Heart left ventricle (tissue), 16 donors: ENCODE measurements at places on chromosomes 6 and 20. TPM values are rescaled to one million over a fixed set of nuclear protein-coding genes. Genes with fewer than 3 reads are reported as not detected.

The OR2J3 gene
- total RNA-seq: not detected

The MDFI gene
- total RNA-seq: 2.4 TPM

The EDN1 gene
- 2.6 TPM for total RNA-seq

The KCNB1 gene
- 0.72 TPM for total RNA-seq

The LPA gene
- total RNA-seq: not detected

The GJA10 gene
- not detected for total RNA-seq

The TFAP2D gene
- not detected for total RNA-seq

The KHDC1L gene
- not detected for total RNA-seq

The LAMA2 gene
- total RNA-seq: 207 TPM

The TSPO2 gene
- total RNA-seq: not detected

- no peak overlapping the region for H3K27ac ChIP-seq
- DNase-seq: no peak
- H3K36me3 ChIP-seq: no peaks in the 10 kb centered on the region
These were observed 78.5 kb upstream of the FRMD1 start for GRCh38 chr6:168157272-168158212.

DNA sequence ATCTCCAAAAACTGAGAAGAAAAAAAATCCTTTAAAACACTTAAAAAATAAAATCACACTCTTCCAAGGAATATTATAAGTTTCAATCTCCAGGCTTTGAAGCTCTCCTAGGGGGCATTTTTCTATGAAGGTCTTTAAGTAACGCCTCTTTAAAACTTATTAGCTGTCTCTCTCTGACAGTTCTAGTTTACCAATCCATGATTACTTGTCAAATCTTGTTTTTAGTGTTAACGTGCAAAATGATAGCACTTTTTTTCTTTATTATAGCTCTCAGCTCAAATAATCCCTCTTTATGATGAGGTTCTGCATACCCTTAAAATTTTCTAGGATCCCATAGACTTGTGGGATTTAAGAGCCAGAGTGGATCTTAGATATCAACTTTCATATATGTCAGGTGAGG, 369.0 kb downstream of the DOK5 start:
- H3K4me1 ChIP-seq: no peaks in the 10 kb centered on the region
- no peak overlapping the region for H3K4me3 ChIP-seq
- H3K27ac ChIP-seq: no peak overlapping the region
- H3K36me3 ChIP-seq: no peaks in the 10 kb centered on the region
- no peaks in the 10 kb centered on the region for H3K27me3 ChIP-seq

- no peak for DNase-seq
- H3K36me3 ChIP-seq: no peaks in the 10 kb centered on the region
- H3K27me3 ChIP-seq: no peaks in the 10 kb centered on the region
- no peak overlapping the region for H3K27ac ChIP-seq
- no peaks in the 10 kb centered on the region for H3K4me1 ChIP-seq
These were observed 114.6 kb upstream of the RIPOR2 start for GRCh38 chr6:25050356-25050755.

DNA sequence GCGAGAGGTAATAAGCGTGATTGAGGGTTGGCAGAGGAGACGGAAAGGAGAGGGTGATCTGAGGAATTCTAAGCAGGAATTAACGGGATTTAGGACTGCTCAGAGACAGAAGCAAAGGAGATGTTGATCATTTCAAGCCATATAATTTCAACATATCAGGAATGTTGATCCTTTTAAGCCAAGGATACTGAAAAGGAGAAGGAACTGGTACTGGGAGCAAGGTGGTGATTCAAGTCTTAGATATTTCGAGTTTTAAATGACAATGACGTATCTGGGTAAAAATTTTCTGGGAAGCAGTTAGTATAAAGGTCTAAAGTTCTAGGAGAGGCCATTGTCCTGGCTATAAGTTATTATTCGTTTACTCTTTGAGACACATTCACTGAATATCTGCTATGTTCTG, 91.3 kb upstream of the OGFRL1 start:
- no peak overlapping the region for H3K27ac ChIP-seq
- H3K4me1 ChIP-seq: no peaks in the 10 kb centered on the region
- H3K36me3 ChIP-seq: no peaks in the 10 kb centered on the region
- no peak for DNase-seq
- no peak overlapping the region for H3K4me3 ChIP-seq

GRCh38 chr6:108836061-108836460, 12.2 kb upstream of the ARMC2 start:
- H3K4me3 ChIP-seq: no peak overlapping the region
- no peaks in the 10 kb centered on the region for H3K36me3 ChIP-seq
- no peak overlapping the region for H3K27ac ChIP-seq
- DNase-seq: no peak
- no peaks in the 10 kb centered on the region for H3K27me3 ChIP-seq

GRCh38 chr20:25296094-25297093, 48.5 kb downstream of the PYGB start:
- no peaks in the 10 kb centered on the region for H3K27me3 ChIP-seq
- no peak for DNase-seq
- no peak overlapping the region for H3K4me3 ChIP-seq
- H3K36me3 ChIP-seq: peaks cover 63% of the 10 kb centered on the region

DNA sequence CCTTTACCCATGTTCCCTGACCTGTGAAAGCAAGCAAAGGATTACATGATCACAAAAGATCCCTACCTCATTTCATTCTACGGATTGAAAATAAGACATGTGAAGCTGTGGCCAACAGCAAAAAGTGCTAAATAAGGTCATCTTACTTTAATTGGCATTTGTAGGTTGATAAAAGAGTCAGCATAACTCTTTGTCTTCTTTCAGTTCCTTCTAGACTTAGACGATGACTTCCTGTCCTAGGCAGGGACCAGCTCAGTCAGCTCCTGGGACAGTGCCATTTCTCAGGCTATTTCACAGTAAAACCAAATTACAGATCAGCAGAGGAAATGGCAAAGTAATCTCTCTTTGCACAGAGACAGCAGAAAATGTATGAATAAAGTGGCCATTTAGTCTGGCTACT, 480.7 kb downstream of the RFPL4B start:
- no peak overlapping the region for H3K4me3 ChIP-seq
- no peaks in the 10 kb centered on the region for H3K27me3 ChIP-seq

DNA sequence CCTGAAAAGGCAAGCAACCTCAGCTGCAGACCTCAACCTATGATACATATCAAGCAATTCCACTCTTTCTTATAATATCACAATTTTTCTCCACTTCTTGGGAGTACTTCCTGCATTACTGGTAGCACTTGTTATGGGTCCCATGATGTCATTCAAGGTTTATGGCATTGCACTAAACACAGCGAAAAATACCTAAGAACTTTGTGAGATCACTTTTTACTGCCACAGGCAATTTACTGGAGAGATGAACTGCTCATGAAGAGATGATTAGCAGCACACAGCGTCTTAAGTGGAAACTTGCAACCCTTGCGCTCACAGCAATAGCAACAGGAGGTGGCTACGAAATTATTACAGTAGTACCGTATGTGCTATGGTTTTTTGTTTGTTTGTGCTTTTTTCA, 19.3 kb upstream of the RIMS4 start:
- DNase-seq: no peak
- no peaks in the 10 kb centered on the region for H3K36me3 ChIP-seq

- H3K27me3 ChIP-seq: no peaks in the 10 kb centered on the region
- H3K4me1 ChIP-seq: peaks cover 43% of the 10 kb centered on the region
- H3K4me3 ChIP-seq: no peak overlapping the region
- H3K36me3 ChIP-seq: no peaks in the 10 kb centered on the region
- DNase-seq: no peak
These were observed 247.0 kb downstream of the ATXN1 start for GRCh38 chr6:16514249-16514648.

GRCh38 chr20:24672886-24673677, 203.7 kb downstream of the SYNDIG1 start:
- H3K27ac ChIP-seq: no peak overlapping the region
- H3K36me3 ChIP-seq: no peaks in the 10 kb centered on the region
- no peak overlapping the region for H3K4me3 ChIP-seq
- H3K27me3 ChIP-seq: no peaks in the 10 kb centered on the region
- no peak for DNase-seq
- H3K4me1 ChIP-seq: no peaks in the 10 kb centered on the region

- no peak overlapping the region for H3K4me3 ChIP-seq
- DNase-seq: no peak
- no peaks in the 10 kb centered on the region for H3K4me1 ChIP-seq
- H3K36me3 ChIP-seq: no peaks in the 10 kb centered on the region
- no peak overlapping the region for H3K27ac ChIP-seq
These were observed 207.0 kb downstream of the THBS2 start for GRCh38 chr6:169046483-169047192.

DNA sequence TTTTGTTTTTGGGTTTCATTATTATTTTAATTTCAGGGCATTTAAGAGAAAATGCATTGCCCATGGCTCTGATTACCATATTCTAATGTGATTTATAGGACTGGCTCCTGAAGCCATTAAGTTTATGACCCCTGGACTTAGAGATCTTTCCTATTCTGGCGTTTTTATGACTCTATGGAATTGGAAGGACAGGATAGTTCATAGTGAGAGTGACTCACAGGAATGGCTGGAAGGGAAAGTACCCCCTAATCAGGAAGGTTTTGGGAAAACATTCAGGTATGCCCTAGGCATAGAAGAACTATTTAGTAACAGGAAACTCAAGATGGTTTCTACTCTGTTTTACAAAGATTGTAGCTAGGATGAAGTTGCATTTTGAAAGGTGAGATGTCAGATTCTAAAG, 108.6 kb upstream of the SLC2A12 start:
- no peaks in the 10 kb centered on the region for H3K27me3 ChIP-seq
- no peak for DNase-seq
- H3K36me3 ChIP-seq: no peaks in the 10 kb centered on the region
- H3K4me1 ChIP-seq: no peaks in the 10 kb centered on the region
- H3K4me3 ChIP-seq: no peak overlapping the region

GRCh38 chr6:82365016-82365795, 1.6 kb downstream of the TPBG start:
- H3K27me3 ChIP-seq: peaks cover 17% of the 10 kb centered on the region
- peak; percentile 22 for DNase-seq

DNA sequence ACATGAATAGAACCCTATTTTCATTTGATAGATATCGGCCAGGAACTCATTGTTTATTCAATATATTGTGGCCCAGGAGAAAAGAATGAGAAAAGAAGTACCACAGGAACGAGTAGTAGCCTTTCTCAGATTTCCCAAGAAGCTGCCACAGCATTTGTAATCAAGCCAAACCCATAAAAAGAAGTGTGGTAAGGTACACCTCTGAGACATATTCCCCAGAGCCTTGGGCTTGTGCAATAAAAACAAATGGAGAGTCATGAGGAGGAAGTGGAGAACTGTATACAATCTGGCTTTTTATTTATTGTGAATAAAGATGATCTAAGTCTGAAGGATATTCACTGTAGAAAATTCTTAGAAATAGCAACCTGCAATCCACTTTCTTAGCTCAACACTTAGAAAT, 36.7 kb downstream of the KIF6 start:
- no peak overlapping the region for H3K27ac ChIP-seq
- no peaks in the 10 kb centered on the region for H3K36me3 ChIP-seq
- no peaks in the 10 kb centered on the region for H3K4me1 ChIP-seq
- no peak overlapping the region for H3K4me3 ChIP-seq
- DNase-seq: no peak

DNA sequence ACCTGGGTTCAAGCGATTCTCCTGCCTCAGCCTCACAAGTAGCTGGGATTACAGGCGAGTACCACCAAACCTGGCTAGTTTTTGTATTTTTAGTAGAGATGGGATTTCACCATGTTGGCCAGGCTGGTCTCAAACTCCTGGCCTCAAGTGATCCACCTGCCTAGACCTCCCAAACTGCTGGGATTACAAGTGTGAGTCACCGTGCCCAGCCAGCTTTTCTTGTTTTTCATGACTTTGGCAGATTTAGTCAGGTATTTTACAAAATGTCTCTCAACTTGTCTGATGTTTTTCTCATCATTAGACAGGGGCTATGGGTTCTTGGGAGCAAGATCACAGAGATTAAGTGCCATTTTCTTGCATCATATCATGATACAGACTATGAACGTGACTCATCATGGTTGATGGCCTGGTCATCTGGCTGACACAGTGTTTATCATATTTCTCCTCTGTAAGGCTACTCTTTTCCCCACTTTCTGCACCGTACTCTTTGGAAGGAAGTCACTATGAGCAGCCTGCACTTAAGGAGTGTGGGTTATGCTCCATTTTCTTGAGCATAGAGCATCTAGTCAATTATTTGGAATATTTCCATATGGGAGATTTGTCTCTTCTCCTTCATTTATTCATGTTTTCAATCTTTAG, 67.8 kb downstream of the RNF182 start:
- H3K27ac ChIP-seq: no peak overlapping the region
- no peak overlapping the region for H3K4me3 ChIP-seq
- H3K36me3 ChIP-seq: no peaks in the 10 kb centered on the region

GRCh38 chr6:143074101-143074500, 13.4 kb downstream of the AIG1 start:
- DNase-seq: no peak
- H3K27me3 ChIP-seq: no peaks in the 10 kb centered on the region
- no peaks in the 10 kb centered on the region for H3K36me3 ChIP-seq
- no peaks in the 10 kb centered on the region for H3K4me1 ChIP-seq

- H3K36me3 ChIP-seq: peaks cover 22% of the 10 kb centered on the region
- H3K27me3 ChIP-seq: no peaks in the 10 kb centered on the region
- no peak for DNase-seq
- peaks cover 48% of the 10 kb centered on the region for H3K4me1 ChIP-seq
- H3K27ac ChIP-seq: peak overlapping the region; percentile 84
- peak overlapping the region; percentile 72 for H3K4me3 ChIP-seq
These were observed 375 bp upstream of the TMEM14C start for GRCh38 chr6:10722570-10722819.

- no peak for DNase-seq
- no peaks in the 10 kb centered on the region for H3K27me3 ChIP-seq
- H3K27ac ChIP-seq: no peak overlapping the region
These were observed 77.4 kb downstream of the ASXL1 start for GRCh38 chr20:32435449-32436107.

- H3K27me3 ChIP-seq: no peaks in the 10 kb centered on the region
- H3K4me3 ChIP-seq: no peak overlapping the region
- H3K4me1 ChIP-seq: no peaks in the 10 kb centered on the region
These were observed 326.4 kb upstream of the KHDRBS2 start for GRCh38 chr6:62612471-62612870.

DNA sequence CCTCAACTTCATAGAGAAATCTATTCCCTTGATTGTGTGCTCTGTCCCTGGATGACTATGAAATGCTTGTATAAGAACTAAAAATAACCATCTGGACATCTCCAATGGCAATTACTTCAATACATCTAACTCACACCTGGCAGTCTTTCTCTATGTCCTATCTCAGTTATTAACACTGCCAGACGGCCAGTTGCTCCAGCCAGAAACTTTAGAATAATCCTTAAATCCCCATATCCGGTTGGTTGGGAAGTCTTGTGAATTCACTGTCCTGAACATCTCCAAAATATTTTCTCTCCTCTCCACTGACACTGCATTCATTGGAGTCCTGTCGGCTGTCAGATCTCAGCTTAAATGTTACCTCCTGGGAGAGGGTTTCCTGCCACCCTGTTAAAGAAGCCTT, 12.2 kb upstream of the LAMA2 start:
- H3K4me3 ChIP-seq: no peak overlapping the region
- no peak for DNase-seq
- H3K36me3 ChIP-seq: no peaks in the 10 kb centered on the region
- no peaks in the 10 kb centered on the region for H3K4me1 ChIP-seq
